NCI-H1417 treated with DMSO at 0.1 percent for 48 hours (cell line): ENCODE measurements at places on chromosomes 1 and 21.

DNA sequence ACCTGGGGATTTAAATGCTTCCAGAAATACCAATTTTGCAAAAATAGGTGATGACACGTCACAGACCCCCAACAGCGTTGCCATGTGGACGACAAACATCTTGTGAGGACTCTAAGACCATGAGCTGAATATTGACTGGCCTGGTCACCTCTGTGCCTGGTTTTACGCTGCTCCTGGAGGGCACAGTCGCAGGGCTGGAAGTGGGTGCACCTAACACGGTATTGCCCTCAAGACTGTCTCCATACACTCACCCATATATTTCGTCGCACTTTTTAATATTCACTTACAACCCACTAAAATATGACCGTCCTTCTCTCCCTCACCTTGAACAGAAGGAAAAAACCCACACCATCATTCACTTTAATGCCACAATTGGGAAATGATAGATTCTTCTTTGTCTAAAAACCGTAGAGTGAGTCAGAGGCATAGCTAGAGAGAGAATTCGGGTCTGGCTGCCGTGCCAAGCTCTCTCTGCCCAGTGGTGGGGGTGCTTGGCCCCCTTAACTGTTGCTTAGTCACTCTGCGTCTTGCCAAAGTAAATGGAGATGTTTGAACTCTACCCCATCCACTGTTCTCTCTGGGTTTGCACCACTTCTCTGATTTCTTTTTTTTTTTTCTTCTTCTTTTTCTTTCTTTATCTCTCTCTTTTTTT lies 40.8 kb upstream of the UTS2 start:
- no peak for DNase-seq

GRCh38 chr1:184748740-184749139 lies 5.9 kb downstream of the EDEM3 start:
- DNase-seq = no peak

DNA sequence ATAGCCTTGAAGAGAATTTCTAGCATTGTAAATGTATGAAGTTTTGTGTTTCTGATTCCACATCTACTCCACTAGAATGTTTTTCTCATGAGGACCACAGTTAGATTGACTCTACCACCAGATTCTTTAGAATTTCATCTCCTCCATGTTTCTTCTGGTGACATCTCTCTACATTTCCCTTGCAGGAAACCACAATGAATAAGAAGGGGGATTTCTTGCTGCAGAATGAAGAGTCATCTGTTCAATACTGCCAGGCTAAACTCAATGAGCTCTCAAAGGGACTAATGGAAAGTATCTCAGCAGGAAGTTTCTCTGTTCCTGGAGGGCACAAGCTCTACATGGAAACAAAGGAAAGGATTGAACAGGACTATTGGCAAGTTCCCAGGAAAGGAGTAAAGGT lies 18.6 kb downstream of the GBP6 start:
- DNase-seq = no peak

GRCh38 chr1:27521861-27522431 lies 32.0 kb upstream of the WASF2 start:
- DNase-seq = no peak

DNA sequence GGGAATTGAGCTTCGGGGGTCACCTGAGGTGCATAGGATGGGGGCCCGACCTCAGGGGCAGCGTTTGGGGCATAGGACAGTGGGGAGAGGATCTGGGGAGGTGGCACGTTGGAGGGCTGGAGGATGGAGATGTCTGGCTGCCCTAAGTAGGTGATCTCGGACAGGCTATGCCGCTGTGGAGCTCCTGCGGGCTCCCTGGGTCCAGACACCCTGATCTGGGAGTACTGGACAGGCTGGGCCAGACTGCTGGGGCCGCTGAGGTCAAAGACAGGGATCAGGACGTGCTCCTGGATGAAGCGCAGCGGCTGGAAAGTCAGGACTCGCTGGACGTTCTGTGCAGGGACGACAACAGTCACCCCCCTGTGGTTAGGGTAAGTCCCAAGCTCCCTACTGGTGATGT lies 9.5 kb upstream of the MYOM3 start:
- DNase-seq = no peak

DNA sequence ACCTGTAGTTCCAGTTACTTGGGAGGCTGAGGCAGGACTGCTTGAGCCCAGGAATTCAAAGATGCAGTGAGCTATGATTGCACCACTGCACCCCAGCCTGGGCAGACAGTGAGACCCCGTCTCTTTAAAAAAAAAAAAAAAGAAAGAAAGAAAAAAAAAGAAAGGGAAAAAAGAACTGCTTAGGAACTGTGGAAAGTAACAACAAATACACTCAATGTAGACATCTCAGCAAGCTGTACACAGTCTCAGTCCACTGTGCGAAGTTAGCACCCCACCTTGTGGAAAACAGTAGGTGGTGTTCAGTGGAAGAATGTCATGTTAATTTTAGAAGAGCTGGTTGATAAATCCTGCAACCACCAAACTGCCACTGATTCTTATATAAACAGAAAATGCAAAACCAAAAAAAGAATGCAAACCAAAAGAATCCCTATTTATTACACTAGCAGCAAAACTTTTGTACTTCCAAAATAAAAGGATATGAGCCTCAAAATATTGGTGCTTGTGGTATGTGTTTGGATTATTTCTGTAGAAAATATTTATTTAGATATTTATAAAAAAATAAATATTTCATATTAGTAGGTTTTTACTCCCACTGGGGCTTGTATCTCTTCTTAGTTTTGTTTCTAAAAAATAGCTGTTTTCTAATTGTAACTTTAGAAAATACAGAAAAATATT lies 31.1 kb downstream of the ALG14 start:
- no peak for DNase-seq

GRCh38 chr1:3858231-3858981 lies 1.1 kb downstream of the DFFB start:
- no peak for DNase-seq

DNA sequence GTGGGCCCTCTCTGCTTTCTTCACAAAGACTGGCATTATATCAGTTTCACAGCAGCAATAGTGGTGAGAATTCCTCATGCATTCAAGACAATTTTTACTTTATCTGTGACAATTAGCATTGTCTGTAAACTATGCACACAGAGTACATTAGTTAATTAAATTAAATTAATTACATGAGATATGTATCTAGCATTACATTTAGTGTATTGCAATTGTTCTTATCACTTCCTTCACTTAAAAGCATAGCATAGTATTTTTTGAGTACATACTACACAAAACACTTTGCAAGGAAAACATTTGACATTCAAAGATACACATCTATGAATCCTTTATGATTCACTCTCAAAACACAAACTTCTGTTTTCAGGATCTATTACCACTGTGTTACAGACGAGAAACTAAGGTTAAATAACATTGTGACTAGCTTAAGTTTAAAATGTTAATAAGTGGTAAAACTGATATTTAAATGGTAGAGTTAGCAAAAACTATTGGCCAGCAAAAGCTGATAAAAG lies 1542.6 kb downstream of the PLA2G4A start:
- DNase-seq = no peak

DNA sequence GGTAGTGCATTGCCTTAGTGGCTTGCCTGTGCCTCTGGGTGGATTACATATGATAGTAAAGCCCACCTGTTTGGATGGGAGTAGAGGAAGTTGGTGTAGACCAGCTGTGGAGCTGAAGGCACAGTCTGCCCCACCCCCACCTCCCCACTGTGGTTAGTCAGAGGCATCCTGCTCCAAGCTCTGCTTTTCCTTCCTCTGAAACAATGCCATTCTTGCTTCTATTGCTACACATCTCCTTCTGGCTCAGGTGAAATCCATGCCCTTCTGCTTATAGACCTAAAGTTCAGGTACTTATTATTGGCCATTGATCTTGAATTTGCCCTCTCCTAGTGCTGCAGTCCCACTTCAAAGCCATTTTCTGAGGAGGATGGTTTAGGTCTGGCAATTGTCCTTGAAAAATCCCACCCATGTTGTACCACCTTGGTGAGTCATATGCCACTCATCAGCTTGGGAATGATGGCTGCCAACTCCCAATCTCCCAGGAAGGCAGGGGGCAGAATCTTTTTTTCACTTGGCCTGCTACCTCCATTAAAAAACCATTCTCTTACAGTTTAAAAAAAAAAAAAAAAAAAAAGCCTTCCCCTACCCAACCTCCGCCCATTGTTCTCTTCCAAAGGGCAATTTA lies 6.7 kb upstream of the TXLNA start:
- no peak for DNase-seq

DNA sequence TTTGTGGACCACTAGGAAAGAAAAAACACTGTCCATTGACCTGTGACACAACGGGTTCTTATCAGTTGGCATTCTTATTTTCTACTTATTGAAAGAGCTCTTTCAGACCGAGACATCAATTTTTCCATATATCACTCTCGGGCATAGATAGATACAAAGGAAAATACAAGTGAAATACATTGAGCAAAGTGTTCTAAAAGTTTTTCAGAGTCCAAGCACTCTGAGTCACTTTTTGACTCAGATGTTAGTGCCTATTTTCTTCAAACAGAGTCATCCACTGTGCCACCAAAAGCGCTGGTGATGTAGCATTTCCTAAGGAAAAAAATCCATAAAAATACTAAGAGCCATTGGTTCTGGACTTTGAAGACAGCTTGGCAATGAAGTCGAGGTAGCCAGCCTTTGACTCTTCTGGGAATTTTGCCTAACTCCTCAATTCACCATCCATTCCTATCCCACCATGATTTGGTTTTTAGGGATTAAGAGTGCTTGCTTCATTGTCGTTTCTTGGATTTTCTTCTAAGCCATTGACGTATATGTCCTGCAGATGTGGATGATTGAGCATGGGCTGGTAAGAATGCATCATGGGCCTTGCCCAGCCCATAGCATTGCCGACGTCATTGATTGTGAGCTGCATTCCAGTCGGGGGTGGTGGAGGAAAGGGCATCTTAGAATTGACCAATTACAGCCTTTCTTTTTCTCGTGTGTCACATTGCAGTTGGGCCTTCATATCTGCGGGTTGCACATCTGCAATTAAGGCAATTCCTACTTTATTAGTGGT lies 10.6 kb downstream of the GALNT2 start:
- no peak for DNase-seq

DNA sequence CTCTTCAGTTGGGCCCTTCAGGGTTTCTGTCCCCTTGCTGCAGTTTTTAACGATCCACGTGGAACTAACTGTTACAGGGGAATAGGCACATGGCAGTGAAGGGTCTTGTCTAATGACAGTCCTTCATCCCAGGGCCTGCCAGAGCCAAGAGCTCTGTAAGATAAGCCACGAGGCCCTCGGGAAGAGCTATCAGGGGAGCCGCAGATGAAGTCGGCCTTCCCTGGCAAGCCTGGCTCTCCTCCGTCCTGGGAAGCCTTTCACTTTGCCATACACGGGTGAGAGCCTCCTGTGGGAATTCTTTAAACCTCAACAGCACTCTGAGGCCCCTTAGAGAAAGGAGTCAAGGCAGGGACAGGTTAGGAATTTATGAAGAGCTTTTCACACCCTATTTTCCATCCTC lies 29.0 kb downstream of the ACP6 start:
- no peak for DNase-seq

DNA sequence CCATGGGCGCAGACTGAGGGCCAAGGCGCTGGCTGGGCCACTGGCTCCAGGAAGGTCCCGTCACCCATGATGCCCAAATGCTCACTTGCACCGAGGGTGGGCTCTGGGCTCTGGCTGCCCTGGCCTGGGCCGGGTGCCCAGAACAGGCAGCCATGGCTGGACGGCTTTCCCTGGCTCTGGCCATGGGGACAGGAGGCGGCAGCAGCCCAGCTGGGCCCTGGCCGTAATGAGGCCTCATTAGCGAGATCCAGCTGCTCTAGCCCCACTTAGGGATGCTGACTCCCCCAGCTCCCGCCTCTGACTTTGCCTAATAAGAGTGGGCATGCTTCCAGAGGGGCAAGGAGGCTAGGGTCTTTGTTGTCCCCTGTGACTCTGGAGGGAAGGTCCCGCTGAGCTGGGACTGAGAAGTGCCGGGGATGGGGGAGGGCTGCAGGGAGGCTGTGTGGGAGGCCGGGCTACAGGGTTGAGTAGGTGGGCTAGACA lies 11.8 kb downstream of the SLC6A9 start:
- no peak for DNase-seq

- DNase-seq = no peak
These were observed 23.0 kb upstream of the KIFAP3 start for GRCh38 chr1:170097449-170097948.

DNA sequence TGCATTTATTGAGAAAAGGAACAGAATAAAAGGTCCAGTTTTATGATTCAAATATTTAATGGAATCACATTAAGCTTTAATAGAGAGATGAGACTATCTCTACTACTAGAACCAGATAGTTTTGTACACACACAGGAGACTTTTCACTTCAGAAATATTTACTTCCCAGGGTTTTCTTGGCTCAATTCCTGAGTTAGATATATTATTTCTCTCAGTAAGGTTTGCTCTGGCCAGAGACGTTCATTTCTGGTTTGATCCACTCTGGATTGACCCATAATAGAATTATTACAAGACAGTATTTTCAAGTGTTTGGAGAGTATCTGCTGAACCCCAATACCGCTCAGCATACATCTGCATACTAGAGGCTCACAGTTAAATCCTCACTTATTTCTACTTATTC lies 1.3 kb upstream of the RCOR3 start:
- DNase-seq = no peak

DNA sequence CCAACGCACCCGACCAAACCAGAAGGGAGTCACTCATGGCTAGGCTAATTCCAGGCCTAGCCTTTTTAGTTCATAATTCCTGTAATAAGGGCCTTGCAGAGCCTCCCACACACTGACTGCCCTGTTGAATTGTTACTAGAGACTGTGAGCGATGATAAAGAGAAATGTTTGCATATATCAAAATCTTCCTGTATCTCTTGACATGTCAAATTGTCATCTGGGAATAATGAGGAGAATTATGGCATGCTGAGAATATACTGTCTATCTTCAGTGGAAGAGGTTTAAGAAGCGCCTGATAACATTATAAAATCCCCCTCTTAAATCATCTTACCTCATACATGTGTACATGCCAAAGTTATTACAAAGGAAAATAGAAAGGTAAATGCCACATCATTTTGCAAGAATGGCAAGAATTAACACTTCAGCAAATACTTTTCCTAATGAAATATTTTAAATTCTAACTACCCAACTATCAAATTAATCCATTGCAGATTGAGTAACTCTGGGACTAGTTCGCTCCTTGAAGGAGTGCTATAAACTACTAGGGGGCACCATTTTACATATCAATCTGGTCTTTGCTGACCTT lies 144.1 kb downstream of the CENPF start:
- no peak for DNase-seq
